ENCODE measurements at places on chromosomes 5 and 9.

DNA sequence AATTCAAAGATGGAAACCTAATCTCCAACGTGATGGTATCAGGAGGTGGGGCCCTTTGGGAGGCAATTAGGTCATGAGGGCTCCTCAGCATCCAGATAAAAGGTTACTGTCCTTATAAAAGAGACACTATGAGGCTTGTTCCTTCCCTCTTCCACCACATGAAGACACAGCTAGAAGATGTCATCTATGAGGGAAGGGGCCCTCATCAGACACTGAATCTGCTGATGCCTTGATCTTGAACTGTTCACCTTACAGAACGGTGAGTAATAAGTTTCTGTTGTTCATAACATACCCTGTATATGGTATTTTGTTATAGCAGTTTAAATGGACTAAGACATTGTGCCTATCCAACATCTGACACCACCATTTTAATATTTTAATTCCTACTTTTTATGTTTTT lies 19.7 kb upstream of the CCNH start:
- no peak for DNase-seq

GRCh38 chr9:21789541-21790037 lies 12.8 kb upstream of the MTAP start:
- peak; percentile 35 for DNase-seq

- DNase-seq = no peak
These were observed 3.6 kb upstream of the SLC1A3 start for GRCh38 chr5:36602704-36603321.

- no peak for DNase-seq
These were observed 27.9 kb upstream of the GALNT10 start for GRCh38 chr5:154162539-154163151.

Data from central memory CD8-positive, alpha-beta T cell (primary cell).